NT2/D1 (cell line): ENCODE measurements at places on chromosomes 12 and 14.

GRCh38 chr14:93946104-93946503 is 19.0 kb downstream of the FAM181A start:
- no peak for DNase-seq

- no peak for DNase-seq
These were observed 37.1 kb downstream of the SOCS2 start for GRCh38 chr12:93609281-93610192.

GRCh38 chr12:103780992-103781391 is 60.0 kb downstream of the NT5DC3 start:
- no peak for DNase-seq

DNA sequence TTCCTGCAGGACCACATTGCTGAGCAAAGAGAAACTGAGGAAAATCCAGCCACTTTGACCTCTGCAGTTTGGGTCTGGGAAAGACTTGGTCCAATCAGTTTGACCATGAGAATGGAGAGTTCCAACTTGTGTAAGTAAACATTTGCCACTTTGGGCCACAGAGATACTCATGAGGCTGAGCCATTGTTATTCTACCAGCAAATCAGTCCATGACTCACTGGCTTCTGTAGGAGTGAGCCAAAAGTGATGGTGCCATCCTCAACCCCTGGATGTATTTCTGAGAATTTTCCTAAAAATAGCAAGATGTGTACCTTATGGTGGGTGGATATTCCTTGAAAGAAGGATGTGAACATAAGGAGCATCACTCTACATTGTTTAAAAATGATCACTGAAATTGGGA is 192.9 kb upstream of the OR4E1 start:
- DNase-seq, result no peak

DNA sequence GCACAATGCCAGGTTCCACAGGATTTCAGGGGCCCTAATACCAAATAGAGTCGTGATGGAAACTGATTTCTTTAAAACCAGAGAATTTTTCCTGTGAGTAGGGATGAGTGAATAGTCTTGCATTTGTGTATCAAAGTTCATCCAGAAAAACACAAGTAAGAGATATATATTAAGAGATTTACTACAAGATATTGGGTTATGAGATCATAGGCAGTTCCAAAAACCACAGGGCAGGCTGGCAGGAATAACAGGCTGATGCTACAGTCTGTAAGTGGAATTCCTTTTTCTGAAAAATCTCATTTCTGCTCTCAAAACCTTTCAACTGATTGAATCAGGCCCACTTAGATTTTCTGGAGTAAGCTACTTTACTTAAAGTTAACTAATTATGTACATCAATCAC is 1756.2 kb upstream of the SEL1L start:
- DNase-seq, result no peak

DNA sequence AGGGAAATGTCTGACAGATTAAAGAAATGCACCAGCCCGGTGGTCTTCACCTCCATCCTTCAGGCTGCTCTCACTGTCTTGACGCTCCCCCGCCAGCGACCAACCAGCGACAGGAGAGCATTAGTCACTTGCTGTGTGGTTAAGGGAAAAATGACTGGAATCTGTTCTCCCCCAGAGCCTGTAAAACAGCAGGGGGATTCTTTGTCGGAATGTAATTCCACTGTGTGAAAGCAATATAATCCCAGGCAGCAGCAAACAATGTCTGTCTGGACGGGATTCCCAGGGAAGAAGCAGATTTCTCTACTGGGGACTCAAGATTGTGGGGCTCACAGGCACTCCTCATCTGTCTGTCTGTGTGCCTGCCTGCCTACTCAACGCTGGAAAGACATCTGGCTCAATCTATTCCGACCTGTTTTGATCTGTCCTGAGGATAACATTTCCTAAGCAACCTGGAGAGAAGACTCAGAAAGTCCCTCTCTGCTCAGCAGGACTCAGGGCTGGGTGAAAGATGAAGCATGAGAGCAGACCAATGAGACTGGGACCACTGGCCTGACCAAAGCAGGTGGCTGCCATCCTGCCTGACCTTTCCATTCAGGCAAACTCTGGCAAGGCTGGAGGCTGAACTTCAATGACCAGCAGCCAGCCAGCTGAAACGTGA is 54.6 kb downstream of the NUAK1 start:
- DNase-seq, result peak; percentile 95

DNA sequence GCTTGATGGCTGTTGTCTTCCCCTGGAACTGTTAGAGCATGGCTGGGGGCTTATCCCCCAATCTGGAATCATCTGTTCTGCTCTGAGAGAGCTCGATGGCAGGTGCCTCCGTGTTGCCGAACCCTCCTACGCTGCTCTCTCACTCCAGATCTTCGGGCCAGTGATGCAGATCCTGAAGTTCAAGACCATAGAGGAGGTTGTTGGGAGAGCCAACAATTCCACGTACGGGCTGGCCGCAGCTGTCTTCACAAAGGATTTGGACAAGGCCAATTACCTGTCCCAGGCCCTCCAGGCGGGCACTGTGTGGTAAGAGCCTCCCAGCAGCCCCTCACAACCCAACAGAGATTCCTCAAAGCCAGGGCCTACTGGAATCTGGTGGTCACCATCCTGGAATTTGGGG is 33.0 kb downstream of the ALDH2 start:
- DNase-seq, result no peak

GRCh38 chr12:132276066-132276826 is 53.1 kb downstream of the GALNT9 start:
- no peak for DNase-seq

DNA sequence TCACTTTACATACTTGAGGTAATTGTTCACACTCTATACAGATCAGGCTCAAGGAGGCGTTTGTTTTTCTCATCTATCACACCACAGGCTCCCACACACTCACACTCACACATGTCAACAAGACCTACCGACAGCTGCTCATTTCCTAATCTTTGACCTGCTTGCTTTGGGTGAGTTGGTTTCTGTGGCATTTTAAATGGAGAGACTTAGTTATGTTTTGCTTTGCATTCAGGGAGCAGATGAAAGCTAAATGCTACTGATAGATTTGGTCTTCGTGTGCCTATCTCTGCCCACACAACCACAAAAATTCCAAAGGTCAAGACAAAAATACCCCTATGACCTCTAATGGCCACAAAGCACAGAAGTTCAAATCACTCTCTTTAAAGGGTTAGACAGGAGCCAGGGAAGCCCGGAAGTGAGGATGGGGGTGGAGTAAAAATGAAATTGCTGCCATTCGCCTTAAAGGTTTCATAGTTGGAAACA is 203.5 kb upstream of the G2E3 start:
- DNase-seq, result no peak

- peak; percentile 28 for DNase-seq
These were observed 55.6 kb downstream of the SYNE3 start for GRCh38 chr14:95460647-95461478.

DNA sequence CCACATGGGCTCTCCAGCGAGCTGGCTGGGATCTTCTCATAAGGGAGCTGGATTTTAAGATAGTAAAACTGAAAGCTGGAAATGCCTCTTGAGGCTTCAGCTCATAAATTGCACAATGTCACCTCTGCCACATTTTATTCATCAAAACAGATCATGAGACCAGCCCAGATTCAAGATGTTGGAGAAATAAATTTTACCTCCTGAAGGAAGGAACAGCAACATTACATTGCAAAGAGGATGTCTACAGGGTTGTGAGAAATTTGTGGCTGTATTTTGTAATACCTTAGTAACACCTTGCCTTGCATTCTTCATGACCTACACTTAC is 43.1 kb upstream of the KRR1 start:
- DNase-seq, result no peak
